ENCODE measurements at places on chromosomes 3 and 15.

GRCh38 chr15:39232512-39232911 is 348.4 kb upstream of the THBS1 start:
- DNase-seq = peak; percentile 84

DNA sequence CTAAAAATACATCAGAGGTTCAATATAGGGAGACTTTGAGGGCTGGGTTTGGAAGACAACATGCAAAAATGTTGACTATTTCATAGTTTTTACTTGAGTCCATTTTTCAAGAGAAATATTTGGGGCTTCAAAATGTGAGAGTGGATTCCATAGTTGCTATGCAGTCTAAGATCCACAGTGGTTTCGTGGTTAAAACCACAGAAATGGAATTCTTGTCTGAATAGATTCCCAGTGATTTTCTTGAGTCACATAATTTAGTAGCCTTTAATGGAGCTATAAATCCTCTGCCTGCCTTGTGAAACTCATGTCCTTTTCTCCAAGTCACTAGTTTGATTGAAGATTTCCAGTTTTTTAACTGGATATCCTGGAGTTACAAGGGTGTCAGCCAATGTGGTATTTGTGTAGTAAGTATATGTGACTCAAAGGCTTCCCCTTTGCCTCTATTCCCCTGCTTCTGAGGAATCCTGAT is 94.7 kb upstream of the RBMS3 start:
- peak; percentile 98 for DNase-seq

GRCh38 chr15:88015228-88015860 is 241.2 kb downstream of the NTRK3 start:
- no peak for DNase-seq

GRCh38 chr15:67777773-67778172 is 47.5 kb upstream of the SKOR1 start:
- no peak for DNase-seq

- DNase-seq = no peak
These were observed 9.6 kb downstream of the DNAJC19 start for GRCh38 chr3:180979961-180980360.

DNA sequence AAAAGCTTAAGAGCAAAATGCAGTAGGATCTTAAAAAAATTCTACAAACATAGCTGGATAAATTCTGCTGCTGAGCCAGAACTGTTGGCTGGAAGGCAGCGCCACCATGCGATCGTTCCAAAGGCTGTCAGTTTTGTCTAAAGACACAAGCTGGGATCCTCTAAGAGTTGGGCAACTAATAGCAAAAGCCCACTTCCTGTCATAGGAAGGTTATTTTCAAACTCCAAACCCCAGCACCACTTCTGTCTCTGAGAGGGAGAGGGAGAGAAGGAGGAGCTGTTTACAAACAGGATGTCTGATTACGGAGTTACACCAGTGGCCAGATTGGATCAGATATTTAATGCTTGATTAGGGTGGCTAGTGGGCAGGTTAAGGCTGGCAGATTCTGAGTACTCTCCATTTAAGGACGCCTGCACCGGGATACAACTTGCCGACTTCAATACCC is 44.0 kb downstream of the EIF4E3 start:
- DNase-seq = peak; percentile 44

DNA sequence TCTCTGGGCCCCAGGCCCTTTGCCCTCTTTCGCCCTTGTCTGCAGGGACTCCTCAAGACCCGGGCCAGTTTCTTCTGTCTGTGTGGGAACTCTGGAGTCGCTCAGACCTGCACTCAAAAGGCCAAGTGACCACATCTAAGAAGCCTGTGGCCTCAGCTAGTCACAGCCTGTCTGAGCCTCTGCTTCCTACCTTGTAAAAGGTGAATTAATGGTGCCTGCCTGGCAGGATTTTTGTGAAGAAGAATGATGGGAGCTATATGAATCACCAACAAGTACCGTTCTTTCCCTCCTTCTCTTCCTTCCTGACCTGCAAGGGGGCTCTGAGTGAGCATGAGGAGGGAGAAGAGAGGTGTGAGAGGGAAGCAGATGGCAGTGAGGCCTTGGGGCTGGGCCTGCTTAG is 7.5 kb downstream of the PLIN1 start:
- DNase-seq = no peak

GRCh38 chr3:129314386-129315222 is 35.9 kb downstream of the HMCES start:
- peak; percentile 37 for DNase-seq

DNA sequence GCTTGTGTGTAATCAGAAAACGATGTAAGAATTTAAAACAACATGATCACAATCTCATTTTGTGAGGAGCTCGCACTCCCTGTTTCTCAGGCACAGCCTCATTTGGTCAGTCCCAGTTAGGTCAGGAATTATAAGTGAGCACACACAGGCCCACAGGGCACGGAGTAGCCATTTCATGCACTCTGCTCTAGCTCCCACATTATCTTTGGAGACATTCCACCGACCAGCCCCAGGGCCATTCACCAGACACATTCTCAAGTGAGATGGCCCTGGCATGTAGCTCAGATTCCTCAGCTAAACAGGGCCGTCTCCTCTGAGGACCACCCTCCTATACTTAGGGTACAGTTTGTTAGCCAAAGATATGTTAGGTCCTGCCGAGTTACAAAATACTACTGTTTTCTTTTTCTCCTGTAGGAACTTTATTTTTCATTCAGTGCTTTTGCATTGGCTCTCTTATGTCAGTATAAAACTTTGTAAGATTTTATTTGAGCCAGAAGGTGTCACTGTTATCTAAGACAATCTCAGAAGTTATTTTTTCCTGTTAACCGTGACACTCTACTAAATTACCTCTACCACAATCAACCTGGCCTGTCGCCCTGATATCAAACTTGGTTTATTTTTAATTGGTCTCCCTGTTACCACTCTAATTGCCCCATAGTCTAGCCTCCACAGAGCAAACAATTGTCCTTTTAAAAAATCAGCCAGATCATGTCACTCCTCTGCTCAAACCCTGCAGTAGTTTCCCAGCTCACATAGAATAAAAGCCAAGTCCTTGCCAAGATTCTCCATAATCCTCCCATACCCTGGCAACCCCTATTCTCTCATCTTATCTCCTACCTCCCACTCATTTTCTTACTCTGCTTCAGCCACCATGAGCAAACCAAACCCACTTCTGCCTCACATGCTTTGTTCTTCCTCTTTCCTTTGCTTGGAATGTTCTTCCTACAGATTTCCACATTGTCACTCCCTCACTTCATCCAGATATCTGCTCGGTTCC is 105.7 kb downstream of the PPP2R3A start:
- no peak for DNase-seq

DNA sequence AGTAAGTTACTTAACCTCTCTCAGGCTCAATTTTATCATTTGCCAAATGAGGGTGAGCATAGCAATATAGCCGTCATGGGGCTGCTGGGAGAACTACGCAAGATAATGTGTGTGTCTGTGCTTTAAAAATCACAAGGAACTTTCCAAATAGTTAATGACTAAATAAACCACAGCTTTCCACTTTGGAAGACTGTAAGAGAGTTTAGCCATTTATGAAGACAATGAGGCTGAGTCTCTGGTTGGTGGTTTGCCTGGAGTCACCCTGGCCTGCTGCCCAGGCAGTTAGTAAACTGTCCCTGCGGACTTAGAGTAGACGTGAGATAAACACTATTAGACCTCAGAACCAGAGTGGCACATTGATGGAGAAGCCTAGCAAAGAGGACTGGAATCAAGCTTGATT is 357.7 kb downstream of the CLSTN2 start:
- peak; percentile 62 for DNase-seq

DNA sequence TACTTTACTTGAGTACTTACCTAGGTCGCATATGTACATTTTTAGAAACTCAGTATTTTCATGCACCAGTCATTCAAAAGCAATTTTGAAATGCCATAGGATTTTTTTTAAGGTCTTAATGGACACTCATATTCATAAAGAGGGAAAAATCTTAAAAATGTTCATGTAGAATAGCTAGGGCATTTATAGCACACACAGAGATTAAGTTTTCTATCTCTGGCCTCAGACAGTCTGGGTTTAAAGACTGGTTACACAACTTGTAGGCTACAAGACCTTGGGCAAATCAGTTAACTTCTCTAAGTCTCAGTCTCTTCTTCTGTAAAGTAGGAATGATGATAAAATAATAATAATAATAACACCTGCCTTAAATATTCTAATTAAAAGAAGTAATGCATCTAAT is 48.5 kb upstream of the UBP1 start:
- DNase-seq = no peak

GRCh38 chr15:77412972-77413698 is 6.8 kb downstream of the PEAK1 start:
- DNase-seq = no peak

DNA sequence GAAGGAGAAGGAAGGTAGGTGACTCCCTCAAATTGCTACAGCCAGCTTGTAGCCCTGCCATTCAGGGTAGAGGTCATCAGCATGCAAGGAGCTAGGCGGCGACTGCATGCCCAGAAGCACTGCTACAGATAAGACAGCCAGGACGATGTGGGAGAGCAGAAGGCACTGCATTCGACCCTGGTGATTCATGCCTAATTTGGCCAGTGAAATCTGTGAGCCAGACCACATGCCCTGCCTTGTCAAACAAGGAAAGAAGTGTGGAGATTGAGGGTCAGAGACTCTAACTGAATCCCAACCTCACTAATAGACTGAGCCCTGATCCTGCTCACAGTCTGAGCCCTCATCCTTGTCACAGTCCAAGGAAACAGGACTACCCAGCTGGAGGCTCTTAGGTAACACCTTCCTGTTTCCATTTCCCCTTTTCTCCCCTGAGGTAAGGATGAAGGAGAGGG is 86.6 kb downstream of the LINGO1 start:
- peak; percentile 51 for DNase-seq

DNA sequence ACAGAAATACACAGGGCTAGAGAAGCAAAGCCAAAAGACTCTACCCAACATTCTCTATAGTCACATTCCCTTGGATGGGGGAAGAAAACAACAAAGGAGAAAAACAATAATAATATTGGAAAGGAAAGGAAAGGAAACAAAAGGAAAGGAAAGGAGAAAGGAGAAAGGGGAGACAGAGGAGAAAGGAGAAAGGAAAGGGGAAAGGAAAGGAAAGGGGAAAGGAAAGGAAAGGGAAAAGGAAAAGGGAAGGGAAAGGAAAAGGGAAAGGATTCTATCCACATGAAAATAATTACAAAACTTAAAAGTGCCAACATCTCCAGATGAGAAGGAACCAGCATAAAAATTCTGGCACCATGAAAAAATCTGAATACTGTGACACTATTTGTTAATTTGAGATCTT is 54.1 kb upstream of the MNS1 start:
- no peak for DNase-seq

DNA sequence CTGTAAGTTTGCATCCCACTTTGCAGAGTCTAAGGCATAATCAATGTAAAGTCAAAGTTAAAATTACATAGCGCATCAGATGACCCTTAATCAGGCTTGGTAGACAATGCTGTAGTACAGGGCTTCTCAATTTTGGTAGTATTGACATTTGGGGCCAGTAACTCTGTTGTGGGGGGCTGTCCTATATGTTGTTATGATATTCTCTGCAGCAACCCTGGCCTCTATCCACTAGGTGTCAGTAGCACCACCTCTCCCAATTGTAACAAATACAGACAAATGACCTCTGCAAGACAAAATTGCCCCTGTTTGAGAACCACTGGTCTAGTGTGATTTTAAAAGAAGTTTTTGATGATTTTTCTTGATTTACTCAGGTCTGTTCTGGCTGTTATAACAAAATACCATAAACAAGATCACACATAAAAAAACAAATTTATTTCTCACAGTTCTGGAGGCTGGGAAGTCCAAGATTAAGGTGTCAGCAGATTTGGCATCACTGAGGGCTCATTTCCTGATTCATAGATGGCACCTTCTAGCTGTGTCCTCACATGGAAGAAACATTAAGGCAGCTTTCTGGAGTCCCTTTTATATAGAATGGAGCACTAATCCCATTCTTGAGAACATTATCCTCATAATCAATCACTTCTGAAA is 37.6 kb upstream of the SLC9A9 start:
- DNase-seq = no peak

DNA sequence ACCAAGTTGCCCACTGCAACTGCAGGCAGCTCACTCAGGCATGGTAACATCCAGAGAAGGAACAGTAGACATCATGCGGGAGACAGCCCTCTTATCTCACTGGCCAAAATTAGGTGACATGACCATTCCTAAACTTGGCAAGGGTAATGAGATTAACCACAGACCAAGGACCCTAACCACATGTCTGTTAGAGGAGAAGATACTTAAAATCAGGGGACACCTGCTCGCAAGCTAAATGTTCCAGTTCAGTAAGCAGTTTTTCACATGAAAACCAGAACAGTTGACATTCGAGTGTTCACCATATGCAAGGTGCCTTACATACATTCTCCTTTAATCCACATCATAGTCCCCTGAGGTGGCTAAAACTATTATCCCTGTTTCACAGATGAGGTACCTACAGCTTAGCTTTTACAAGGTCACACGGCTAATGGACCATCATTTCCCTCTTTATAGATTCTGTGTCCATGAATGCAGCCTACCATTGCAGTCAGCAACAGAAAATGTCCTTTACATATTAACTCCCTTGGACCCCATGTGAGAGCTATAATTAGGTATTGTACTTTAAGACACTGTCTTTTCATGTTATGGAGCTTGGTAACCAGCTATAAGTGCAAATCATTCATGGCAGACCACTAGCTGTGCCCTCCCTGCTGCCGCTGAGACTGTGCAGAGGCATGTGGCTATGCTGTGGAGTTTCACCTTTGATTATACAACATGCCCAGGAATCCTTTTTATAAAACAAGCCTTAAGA is 154.1 kb downstream of the LIPC start:
- DNase-seq = no peak

GRCh38 chr3:128073185-128073725 is 21.0 kb downstream of the SEC61A1 start:
- no peak for DNase-seq

- DNase-seq = no peak
These were observed 24.6 kb downstream of the ALDH1L1 start for GRCh38 chr3:126155819-126156218.

GRCh38 chr3:10280571-10280970 is 12.2 kb downstream of the GHRL start:
- no peak for DNase-seq

GRCh38 chr3:5465183-5465582 is 277.7 kb downstream of the EDEM1 start:
- no peak for DNase-seq

DNA sequence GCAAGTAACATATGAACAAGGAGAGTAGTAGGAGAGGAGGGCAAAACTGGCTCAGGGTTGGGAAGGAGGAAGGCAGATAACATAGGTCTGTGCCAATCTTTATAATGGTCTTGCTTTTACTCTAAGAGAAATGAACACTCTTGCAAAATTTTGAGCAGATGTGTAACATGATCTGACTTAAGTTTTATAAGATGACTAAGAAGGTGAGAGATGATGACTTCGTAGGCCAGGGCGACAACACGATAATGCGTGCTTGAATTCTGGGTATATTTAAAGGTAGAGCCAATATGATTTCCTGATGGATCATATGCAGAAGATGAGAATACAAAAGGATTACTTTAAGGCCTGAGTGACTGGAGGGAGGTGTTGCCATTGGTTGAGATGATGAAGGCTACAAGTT is 265.4 kb upstream of the KCNMB2 start:
- no peak for DNase-seq

GRCh38 chr3:178297199-178297598 is 239.0 kb upstream of the KCNMB2 start:
- peak; percentile 37 for DNase-seq

- peak; percentile 82 for DNase-seq
These were observed 4.4 kb upstream of the CXCR6 start for GRCh38 chr3:45938864-45939263.

GRCh38 chr3:123687286-123687685 is 102.4 kb upstream of the HACD2 start:
- no peak for DNase-seq

- no peak for DNase-seq
These were observed at the start of gene DLL4 for GRCh38 chr15:40928821-40929659. Gene DLL4, plus strand, starts transcription at chr15:40929340. Its CDS starts 329 bp downstream, at chr15:40929669.

GRCh38 chr3:45816544-45816943 is 20.2 kb upstream of the SLC6A20 start:
- no peak for DNase-seq
